Astrocyte (in vitro differentiated cells and primary cell): ENCODE measurements at places on chromosomes 2 and 18. TPM values are rescaled to one million over a fixed set of nuclear protein-coding genes. Genes with fewer than 3 reads are reported as not detected.

DNA sequence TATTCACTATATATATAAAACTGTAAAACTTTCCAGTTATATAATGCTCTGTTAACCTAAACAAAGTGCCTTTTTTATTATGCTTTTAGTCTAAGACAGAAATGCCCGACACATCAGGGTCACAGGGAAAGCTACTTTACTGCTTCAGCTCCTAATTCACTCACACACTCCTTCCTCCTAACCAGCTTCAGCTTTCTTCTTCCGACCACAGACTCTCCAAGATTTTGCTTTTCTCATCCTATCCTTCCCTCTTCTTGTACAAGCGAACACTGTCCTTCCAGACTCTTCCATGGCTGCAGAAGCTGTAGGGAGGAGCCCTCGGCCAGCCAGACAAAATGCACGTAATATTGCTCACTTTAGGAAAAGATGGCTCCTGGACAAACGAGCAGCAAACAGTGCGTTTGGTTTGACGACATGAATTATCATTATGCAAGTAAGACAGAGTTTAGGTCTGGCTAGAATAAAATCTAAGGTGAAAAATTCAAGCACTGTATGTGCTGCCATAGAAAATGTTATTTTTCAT lies 47.5 kb upstream of the HNRNPA3 start:
- peak overlapping the region; percentile 81 for H3K27ac ChIP-seq
- DNase-seq: peak; percentile 31
- no peaks in the 10 kb centered on the region for H3K27me3 ChIP-seq
- peaks cover 36% of the 10 kb centered on the region for H3K4me1 ChIP-seq
- H3K36me3 ChIP-seq: no peaks in the 10 kb centered on the region
- H3K4me3 ChIP-seq: peak overlapping the region; percentile 55

GRCh38 chr2:70926042-70926441 lies 9.7 kb upstream of the ATP6V1B1 start:
- no peak for DNase-seq
- H3K27me3 ChIP-seq: no peaks in the 10 kb centered on the region
- H3K4me3 ChIP-seq: no peak overlapping the region
- no peaks in the 10 kb centered on the region for H3K36me3 ChIP-seq
- no peaks in the 10 kb centered on the region for H3K4me1 ChIP-seq
- H3K27ac ChIP-seq: no peak overlapping the region

DNA sequence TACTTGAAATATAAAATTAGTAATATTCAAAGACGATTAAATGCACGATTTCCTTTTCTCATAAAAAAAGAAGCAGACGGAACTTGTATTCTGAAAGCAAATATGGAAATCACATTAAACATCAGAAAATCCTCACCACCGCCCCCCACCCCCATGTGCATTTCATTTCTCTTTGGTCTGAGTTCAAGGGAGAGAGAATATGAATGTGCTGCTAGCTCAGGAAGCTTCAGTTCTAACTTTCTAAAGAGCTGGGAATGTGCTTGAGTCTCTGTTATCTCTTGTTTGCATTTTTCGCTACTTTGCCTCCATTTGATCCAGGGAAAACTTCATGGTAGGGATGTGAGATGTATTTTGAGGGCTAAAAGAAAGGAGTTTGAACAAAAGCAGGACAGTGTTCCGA lies 143.6 kb downstream of the NEDD4L start:
- no peak overlapping the region for H3K4me3 ChIP-seq
- no peaks in the 10 kb centered on the region for H3K27me3 ChIP-seq
- H3K36me3 ChIP-seq: no peaks in the 10 kb centered on the region
- no peak for DNase-seq

DNA sequence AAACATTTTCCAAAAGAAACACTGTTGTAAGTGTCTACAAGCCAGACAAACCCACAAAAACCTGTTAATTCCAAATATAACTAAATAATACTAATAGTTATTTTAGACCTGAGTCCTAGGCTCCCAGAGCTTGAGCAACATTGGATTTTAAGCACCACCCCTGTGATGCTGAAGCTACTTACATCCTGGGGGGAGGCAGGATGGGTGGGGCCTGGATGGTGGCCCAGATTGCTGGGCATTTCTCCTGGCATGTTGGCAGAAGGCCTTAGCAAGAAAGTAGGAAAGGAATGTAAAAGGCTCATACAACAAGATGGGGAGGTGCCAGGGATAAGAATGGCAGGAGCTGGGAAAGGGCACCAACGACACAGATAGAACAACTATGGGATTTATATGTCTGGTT lies 50.7 kb upstream of the OTX1 start:
- H3K27me3 ChIP-seq: no peaks in the 10 kb centered on the region
- no peaks in the 10 kb centered on the region for H3K4me1 ChIP-seq
- peaks cover 1% of the 10 kb centered on the region for H3K36me3 ChIP-seq
- DNase-seq: peak; percentile 27

GRCh38 chr2:121707920-121708361 lies 28.7 kb downstream of the NIFK start:
- no peaks in the 10 kb centered on the region for H3K36me3 ChIP-seq
- no peak overlapping the region for H3K4me3 ChIP-seq
- no peak overlapping the region for H3K27ac ChIP-seq
- H3K27me3 ChIP-seq: no peaks in the 10 kb centered on the region
- peaks cover 13% of the 10 kb centered on the region for H3K4me1 ChIP-seq
- peak; percentile 44 for DNase-seq

- H3K4me1 ChIP-seq: no peaks in the 10 kb centered on the region
- DNase-seq: no peak
- no peaks in the 10 kb centered on the region for H3K36me3 ChIP-seq
- H3K27me3 ChIP-seq: no peaks in the 10 kb centered on the region
- no peak overlapping the region for H3K4me3 ChIP-seq
These were observed 668.7 kb downstream of the SLC4A3 start for GRCh38 chr2:220296174-220296573.

The MRPL30 gene
- 29.8 and 31.9 TPM in 2 replicates for total RNA-seq

The CYP1B1 gene
- 12.9 and 20.8 TPM in 2 replicates for total RNA-seq

- H3K27ac ChIP-seq: no peak overlapping the region
- H3K4me3 ChIP-seq: no peak overlapping the region
- no peaks in the 10 kb centered on the region for H3K36me3 ChIP-seq
- DNase-seq: no peak
These were observed 4.1 kb upstream of the CYS1 start for GRCh38 chr2:10084223-10084865.

DNA sequence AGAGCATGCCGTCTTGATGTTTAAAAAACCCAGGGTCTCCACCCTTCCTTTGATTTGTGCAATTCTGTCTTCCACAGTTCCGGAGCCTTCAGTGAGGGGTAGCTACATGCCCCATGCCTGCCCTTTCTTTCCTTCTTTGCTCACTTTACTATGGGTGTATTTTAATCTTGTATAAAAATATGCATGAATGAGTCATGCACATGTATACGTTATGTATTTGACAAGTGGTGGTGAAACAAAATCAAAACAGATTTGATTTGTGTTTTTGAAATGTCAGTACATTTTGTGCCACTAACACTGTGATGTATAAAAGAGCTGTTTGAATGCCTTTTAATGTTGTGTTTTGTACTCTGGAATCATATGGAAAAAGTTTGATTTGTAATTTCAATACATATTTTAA lies 126.5 kb downstream of the RNF144A start:
- H3K36me3 ChIP-seq: no peaks in the 10 kb centered on the region
- no peak overlapping the region for H3K27ac ChIP-seq
- H3K27me3 ChIP-seq: no peaks in the 10 kb centered on the region
